Stimulated activated CD4-positive, alpha-beta T cell treated with anti-CD3 and anti-CD28 coated beads, Interleukin-12 subunit alpha, Interleukin-12 subunit beta, amount 100 ng/mL, for 48 hours (primary cell): ENCODE measurements at places on chromosomes 3 and 15.

DNA sequence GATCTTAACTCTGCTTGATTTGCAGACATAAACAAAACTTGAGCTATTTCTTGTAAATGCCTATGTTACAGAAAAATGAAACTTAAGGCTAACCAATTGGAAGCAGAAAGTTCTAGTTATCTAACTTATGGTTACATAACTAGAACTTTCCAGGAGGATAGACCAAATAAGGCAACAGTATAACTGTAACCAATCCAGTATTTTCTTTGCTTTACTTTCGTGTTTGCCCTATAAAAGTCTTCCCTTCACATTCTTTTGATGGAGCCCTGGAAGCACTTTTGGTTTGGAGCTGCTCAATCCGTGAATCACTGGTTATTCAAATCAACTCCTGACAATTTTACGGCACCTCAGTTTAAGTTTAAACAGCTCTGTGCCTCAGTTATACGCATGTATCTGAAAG, 164.6 kb downstream of the SUCLG2 start:
- no peak for DNase-seq

GRCh38 chr3:126465928-126466544, 9.7 kb downstream of the ZXDC start:
- DNase-seq, result no peak

GRCh38 chr3:168051531-168052471, 43.9 kb downstream of the GOLIM4 start:
- DNase-seq, result no peak

GRCh38 chr3:169760479-169760878, 4.4 kb downstream of the TERC start:
- no peak for DNase-seq

DNA sequence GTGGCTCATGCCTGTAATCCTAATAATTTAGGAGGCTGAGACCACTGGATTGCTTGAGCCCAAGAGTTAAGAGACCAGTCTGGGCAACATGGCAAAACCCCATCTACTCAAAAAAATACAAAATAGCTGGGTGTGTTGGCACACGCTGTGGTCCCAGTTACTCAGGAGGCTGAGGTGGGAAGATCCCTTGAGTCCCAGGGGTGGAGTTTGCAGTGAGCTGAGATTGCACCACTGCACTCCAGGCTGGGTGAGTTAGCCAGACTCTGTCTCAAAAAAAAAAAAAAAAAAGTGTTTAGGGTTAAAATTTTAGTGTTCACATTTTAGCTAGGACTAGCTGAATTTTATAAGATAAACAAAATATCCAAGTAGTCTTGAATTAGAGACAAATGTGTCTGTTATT, 1340.1 kb upstream of the EPHA6 start:
- no peak for DNase-seq

DNA sequence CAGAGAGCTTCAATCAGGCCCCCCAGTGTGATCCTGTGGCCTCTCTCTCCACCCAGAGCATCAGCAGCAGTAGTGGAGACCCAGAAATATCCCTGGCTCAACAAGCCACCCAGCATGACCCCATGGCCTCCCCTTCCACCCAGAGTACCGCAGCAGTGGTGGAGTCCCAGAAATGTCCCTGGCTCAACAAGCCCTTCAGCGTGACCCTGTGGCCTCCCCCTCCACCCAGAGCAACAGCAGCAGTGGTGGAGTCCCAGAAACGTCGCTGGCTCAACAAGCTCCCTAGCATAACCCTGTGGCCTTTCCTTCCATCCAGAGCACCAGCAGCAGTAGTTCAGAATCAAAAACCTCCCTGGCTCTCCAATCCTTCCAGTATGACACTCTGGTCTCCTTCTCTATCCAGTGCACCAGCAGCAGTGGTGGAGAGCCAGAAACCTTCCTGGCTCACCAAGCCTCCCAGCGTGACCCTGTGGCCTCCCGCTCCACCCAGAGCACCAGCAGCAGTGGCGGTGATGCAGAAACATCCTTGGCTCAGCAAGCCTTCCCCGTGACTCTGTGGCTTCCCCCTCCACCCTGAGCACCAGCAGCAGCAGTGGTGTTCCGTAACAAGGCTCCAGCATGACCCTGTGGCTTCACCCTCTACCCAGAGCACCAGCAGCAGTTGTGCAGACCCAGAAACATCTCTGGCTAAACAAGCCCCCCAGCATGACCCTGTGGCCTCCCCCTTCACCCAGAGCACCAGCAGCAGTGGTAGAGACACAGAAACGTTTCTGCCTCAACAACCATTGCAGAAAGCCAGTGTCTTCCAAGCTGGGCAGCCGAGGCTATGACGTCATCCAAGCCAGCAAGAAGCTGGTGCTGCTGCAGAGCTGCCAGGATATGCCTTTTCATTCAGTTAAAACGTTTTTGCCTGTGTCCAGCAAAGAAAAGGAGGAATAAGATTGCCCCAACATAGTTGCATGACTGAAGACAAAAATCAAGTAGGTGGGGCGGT, 61.3 kb upstream of the TAMM41 start:
- DNase-seq, result no peak

GRCh38 chr15:78855746-78856145, 16.9 kb upstream of the MORF4L1 start:
- no peak for DNase-seq

- no peak for DNase-seq
Observed at GRCh38 chr3:58608648-58609047, 31.5 kb upstream of the FAM107A start.

GRCh38 chr3:111035902-111036301, 35.7 kb upstream of the NECTIN3 start:
- no peak for DNase-seq

GRCh38 chr3:16174026-16174355, 489 bp upstream of the GALNT15 start:
- DNase-seq, result no peak

- DNase-seq, result no peak
Observed at GRCh38 chr3:159130108-159130507, 328.3 kb downstream of the MFSD1 start.

- no peak for DNase-seq
Observed at GRCh38 chr3:131541288-131541687, 38.5 kb upstream of the MRPL3 start.

GRCh38 chr3:177981576-177981975, 554.7 kb upstream of the KCNMB2 start:
- no peak for DNase-seq

GRCh38 chr3:81839504-81840094, 78.2 kb upstream of the GBE1 start:
- no peak for DNase-seq

- DNase-seq, result no peak
Observed at GRCh38 chr15:51971032-51971374, 575 bp downstream of the LEO1 start.

GRCh38 chr15:47750740-47751262, 33.5 kb downstream of the SEMA6D start:
- no peak for DNase-seq

DNA sequence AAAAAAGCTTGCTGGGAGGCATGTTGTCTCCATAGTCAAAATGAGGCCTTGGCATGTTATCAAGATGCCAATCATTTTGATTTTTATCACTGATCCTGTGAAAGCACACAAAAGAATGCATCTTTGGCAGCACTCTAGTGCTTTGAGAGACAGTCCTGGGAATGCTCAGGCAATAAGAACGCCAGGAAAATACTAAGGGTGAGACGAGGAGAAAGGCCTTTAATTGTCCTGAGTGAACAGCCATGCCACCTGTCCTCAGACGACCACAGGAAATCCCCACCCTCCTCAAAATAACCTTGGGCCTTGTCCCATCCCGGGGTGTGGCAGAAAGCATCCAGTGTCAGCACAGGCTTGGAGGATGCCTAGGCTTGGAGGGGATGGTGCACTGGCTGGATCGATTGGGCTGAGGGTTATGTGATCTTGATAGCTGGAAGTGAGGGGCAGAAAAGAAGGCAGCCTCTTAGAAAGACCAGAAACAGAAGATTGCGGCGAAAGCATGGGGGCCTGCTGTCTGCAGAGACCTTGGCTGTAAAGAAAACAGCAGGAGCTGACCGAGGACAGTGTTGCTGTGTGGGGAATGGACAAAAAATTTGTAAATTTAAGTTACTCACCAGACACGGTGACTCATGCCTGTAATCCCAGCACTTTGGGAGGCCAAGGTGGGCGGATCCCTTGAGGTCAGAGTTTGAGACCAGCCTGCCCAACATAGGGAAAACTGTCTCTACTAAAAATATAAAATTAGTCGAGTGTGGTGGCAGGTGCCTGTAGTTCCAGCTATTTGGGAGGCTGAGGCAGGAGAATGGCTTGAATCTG, 7.3 kb downstream of the TMEM158 start:
- no peak for DNase-seq

DNA sequence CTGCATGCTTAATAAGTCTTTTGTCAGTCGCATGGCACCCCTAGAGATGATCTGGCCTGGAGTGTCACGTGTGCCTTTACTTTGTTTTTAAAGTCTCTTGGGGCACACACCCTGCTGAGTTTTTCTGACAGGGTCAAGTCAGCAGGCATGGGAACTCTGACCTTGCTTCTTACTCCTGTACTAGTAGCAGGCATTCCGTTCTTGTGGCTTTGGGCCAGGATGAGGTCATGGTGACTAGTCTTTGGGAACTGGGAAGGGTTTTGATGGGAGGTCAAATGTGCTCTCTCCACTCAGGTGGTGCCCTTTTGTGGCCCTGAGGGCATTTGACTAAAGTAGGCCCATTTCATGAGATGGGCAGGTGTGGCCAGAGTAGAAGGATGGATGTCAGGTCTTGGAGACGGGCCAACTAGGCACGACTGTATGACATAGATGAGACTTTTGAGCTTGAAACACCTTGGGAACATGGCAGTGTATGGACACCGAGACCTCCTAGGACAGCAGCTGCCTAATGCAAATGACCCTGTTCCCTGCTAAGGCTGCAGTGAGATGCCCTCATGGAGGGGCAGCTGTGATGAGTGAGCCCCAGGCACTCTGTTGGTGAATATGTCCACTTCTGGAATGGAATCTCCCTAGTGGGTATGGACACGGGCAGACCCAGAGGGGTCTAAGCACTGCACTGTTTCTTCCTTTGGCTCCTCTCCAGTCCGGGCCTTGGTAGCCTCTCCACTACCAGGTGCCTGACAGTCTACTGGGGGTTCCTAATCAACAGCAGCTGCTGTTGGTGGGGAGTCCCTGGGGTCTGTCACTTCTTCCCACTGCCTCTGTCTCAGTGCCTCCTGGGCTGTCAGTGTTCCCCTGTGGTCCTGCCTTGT, 16.4 kb downstream of the SRPRB start:
- no peak for DNase-seq

DNA sequence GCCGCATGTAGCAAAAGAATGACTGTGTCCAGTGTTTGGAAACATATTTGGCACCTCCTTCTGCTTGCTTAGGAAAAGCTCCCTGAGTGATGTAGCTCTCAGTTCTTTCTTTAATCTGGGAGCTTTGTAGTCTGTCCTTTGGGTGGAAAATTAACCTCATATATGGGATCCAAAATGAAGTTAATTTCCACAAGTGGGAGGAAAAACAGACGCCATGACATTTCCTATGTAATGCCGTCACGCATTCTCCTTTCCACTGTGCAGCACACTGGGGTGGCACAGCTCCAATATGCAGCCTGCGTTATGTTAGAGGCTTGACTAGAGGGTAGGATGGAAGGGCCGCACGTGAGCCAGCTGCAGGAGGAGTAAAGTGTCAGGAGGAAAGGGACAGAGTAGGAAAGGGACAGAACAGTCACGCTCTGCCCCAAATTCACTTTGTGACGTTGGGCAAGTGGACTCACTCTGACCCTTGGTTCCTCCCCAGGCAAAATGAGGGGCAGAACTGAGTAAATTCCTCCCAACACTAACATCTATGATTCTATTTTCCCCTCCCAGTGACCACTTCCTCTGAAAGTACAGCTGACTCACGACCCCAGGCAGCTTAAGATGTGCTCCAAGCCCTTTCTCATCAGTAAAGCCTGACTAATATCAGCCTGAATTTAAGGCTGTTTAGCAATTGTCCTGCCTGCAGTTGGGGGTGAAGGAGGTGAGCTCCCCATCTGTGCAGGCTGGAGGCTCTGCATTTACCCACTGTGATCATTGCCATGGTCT, 176.5 kb upstream of the PFN2 start:
- no peak for DNase-seq

DNA sequence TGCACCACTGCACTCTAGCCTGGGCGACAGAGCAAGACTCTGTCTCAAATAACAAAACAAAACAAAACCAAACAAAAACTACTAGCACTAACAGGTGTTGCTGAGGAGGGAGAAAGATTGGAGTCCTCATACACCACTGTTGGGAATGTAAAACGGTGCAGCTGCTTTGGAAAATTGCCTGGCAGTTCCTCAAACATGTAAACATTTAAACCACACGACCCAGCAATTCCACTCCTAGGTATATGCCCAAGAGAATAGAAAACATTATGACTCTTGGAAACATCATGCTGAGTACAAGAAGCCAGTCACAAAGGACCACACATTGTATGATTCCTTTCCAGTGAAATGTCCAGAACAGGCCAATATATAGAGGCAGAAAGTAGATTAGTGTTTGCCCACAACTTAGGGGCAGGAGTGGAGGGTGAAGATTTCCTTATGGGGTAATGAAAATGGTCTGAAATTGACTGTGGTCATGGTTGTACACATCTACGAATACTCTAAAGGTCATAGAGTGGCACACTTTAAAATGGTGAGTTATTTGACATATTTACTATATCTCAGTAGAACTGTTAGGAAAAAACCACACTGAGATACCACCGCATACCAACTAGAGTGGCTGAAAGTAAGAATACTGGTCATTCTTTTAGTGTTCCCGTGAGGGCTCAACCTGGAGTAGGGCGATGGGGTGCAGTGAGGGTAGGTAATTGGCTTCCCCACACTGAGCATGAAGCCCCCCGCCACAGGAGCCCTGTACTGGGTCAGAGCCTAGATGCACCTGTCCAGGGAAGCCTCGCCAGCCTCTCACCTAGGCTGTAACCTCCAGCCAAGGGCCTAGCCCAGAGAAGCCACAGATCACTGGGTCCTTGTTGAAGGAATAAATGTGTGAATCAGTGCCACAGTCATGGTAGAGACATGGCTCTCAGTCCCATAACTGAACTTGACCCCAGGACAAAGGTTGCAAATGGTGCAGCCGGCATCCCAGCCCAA, 131.1 kb downstream of the NUP210 start:
- DNase-seq, result no peak

DNA sequence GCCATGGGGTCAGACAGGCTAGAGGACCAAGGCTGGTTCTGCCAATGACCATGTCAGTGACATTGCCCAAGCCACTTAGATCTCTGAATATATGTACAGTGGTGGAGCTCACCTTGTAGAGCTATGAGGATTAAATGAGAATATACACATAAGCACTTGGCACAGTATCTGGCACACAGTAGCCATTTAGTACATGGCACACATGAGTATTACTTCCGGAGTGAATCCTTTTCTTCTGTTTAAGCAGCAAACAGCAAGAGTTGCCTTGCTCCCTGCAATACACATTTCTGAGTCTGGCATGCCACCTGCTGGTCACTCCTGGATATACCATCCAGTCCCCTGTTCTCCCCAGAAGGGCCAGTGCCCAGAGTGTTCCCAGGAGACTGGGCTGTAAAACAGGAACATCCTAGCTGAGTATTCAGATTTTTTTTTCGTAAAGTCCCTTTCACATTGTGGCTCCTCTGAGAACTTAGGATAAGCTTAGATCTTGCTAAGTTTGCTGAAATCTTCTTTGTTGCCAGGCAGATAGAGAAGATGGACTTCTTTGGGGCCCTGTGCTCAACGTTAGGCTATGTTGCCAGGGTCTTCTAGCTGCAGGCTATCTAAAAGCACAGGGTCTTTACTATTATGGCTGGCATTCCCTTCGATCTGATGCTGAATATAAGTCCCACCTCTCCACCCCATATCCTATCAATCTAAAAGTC, 203.4 kb downstream of the ADAMTS9 start:
- peak; percentile 63 for DNase-seq
